Stimulated activated CD8-positive, alpha-beta memory T cell treated with anti-CD3 and anti-CD28 coated beads, Interleukin-4, amount 100 ng/mL, for 4 hours (primary cell): ENCODE measurements at places on chromosomes 6 and 20.

DNA sequence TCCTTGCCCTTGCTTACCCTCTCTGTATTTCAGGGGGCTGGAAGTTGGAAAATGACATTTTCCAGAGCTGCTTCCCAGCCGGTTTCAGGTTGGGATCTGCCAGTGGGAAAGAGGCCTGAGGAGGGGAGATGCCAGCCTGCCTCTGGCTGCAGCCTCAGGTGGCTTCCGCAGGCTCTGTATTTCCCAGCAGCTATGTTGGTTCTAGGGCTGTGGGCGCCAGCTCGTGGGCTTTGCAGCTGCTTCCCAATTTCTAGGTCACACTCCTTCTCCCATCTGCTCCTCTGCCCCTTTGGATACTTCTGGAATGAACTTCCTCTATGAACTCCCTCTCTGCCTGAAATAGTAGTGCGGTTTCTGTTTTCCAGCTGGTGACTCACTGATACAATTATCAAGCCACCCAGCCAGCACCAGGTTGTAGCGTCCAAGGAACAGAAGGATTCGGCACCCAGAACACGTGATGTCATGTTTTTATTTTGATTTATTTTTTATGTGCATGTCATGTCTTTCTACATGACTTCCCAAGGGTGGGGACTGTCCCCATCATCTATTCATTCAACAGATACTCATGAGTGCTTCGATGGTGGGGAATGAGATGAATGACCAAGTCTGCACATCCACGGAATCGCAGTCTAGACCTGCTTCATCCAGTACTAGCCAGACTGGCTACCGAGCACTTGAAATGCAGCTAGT is 38.0 kb downstream of the TGM2 start:
- no peak for DNase-seq

GRCh38 chr20:7087803-7088202 is 320.3 kb downstream of the BMP2 start:
- DNase-seq: no peak

DNA sequence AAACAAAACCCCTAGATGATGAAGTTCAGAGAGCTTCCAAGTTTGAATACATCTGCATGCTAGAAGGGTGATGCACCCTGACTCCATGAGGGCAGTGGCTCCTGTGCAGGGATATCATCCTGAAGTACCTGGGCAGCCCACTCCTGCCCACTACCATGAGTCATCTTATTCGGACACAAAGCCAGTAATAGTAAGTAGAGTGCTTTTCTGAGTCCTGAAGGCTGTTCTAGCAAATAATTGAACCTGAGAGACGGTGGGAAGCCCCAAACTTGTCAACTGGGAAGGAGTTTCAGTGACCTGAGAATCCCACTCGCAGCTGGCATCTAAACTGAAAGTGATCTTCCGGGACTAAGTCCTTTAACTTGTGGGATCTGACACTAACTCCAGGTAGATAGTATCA is 152.9 kb upstream of the COL21A1 start:
- DNase-seq: no peak

GRCh38 chr6:63486196-63486595 is 86.1 kb upstream of the LOC128125822 start:
- no peak for DNase-seq

DNA sequence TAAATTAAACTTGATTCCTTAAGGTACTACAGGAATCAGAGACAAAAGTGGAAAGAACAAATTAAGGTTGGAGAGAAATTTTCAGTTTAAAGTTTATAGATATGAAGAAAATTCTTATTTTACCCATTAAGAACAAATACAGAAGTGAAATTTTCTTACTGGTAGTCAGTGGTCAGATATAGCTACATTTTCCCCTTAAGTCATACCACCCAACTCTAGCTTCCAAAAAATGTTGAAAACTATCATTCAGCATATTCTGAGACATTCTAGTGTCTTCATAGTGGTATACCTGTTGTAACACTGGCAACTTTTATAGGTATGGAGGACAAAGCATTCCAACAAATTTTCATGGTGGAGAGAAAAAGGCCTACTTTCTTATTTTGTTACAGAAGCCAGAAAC is 15.6 kb upstream of the SUMO4 start:
- no peak for DNase-seq

DNA sequence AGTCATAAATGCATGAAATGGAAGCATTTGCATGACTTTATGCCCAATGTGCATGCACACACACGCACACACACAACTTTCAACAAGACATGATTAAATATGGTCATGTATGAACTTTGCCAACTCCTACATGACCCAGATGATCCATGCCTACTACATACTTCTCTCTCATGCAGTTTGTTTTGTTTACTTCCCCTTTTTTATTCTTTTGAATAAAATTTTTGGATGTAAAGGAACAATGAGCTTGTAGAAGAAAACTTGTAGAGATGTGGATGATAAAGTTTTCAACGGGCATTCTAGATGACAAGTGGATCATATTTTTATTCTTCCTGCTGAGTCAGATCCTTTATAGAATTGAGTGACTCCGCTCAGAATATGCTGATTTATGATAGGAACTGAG is 50.8 kb upstream of the AIG1 start:
- DNase-seq: no peak

GRCh38 chr6:21596145-21596948 is 2.8 kb downstream of the SOX4 start:
- DNase-seq: no peak

DNA sequence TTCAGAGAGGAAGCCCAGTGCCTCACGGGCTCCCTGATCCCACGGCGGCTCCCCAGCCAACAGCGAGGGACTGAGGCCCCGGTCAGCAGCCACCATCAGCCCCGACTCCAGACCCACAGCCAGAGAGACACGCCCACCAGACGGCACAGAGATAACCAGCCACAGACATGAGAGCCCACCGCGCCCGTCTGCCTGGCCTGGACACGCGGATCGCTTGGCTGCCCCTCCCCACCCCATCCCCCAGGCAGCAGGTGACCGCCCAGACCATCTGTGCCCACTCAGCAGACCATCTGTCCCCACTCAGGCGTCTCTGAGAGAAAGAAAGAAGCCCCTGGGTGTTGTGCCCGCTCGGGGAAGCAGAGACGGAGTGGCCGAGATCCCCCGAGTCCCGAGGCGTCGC is 55.5 kb upstream of the CHRNA4 start:
- DNase-seq: no peak

GRCh38 chr20:4848041-4848440 is 126.3 kb downstream of the PRND start:
- no peak for DNase-seq

GRCh38 chr6:46340246-46340645 is 151.0 kb downstream of the RCAN2 start:
- no peak for DNase-seq

- no peak for DNase-seq
These were observed 278.8 kb upstream of the IMPG1 start for GRCh38 chr6:76351275-76351674.

GRCh38 chr20:55693641-55694040 is 311.7 kb downstream of the CBLN4 start:
- no peak for DNase-seq

DNA sequence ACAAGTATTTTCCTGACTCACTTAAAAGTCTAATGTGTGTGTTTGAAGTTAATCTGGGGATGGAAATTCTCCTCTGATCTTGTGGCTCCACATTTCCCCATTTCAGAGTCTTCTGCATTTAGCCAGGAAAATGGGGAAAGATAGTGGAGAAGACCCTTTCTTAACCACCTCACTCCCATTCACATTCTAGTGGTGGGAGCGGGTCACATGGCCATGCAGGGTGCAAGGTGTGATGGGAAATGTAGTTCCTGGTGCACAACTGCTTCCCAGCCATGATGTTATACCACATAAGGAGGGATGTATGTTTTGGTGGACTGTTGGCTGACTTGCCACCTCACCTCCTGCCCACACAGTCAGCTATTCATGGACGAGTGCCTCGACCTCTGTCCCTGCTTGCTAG is 61.8 kb downstream of the BANF2 start:
- DNase-seq: no peak

GRCh38 chr6:16278048-16278724 is 39.8 kb downstream of the GMPR start:
- DNase-seq: no peak

- DNase-seq: no peak
These were observed 45.1 kb downstream of the TRERF1 start for GRCh38 chr6:42406306-42407280.

- no peak for DNase-seq
These were observed 62.3 kb downstream of the FKBP5 start for GRCh38 chr6:35626401-35626800.

DNA sequence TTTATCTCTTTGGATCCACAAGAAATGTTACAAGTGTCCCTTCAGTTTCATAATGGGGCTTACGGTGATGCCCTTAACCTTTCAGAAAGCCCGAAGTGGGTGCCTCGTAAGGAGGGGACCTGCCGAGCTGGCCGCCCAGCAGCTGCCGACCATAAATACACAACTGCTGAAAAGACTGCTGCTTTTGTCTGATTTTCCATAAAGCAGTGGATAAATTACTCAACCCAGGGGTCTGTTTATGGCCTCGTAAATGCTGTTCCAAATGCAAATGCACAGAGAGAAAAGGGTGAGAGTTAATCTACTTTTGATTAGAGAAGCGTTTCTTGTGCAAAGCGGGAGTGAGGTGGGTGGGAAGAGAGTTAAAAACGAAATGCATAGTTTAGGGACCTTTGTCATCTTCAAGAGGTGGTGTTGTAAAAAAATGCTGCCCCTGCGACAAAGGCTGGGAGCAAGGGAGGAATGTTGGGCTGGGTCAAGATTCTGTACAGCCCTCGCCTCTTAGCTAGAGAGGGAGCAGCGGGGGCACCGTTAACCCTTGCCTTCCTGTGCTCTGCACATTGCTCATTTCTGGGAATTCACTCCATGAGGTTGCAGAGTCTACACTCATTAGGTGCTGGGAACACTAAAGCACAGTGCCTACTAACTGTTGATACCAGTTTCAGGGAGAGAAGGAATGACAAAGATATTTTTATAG is 112.0 kb upstream of the MTHFD1L start:
- DNase-seq: no peak

- DNase-seq: no peak
These were observed 215.0 kb downstream of the SLC24A3 start for GRCh38 chr20:19427480-19427879.

- no peak for DNase-seq
These were observed 873.7 kb downstream of the KIF16B start for GRCh38 chr20:15699431-15700146.

GRCh38 chr6:152380993-152381898 is 255.9 kb downstream of the SYNE1 start:
- no peak for DNase-seq

GRCh38 chr6:107698146-107698545 is 126.0 kb downstream of the SCML4 start:
- no peak for DNase-seq

DNA sequence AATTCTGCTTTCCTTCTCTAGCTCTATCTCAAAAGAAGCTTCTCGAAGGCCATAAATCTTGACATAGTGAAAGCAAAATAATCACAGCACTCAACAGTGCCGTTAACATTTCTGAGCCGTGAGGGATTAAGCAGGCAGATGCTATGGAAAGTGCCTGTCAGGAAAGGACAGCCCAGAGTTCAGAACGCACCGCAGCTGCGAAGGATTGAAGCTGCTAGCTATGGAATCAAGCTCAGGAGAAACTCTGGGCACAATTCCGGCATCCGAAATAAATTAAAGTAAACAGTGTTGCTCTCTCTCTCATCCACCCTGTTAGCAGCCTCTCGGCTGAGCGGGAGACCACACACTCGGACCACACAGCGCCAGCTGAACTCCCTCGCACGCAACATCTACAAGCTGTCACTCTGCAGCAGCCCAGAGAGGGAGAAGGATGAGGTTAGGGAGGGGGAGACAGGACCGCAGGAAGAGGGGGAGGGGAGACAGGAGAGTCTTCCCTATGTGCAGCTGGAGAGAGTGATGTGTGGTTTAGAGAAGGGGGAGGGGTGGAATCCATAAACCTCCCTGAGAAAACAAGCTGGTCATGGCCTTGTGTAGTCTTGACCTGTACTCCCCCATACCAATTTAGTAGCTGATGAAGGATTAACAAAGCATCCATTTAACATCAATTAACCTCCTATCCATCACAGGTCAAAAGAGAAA is 9.0 kb downstream of the EXOC2 start:
- no peak for DNase-seq

- DNase-seq: no peak
These were observed 68.3 kb upstream of the ASF1A start for GRCh38 chr6:118825661-118826060.

DNA sequence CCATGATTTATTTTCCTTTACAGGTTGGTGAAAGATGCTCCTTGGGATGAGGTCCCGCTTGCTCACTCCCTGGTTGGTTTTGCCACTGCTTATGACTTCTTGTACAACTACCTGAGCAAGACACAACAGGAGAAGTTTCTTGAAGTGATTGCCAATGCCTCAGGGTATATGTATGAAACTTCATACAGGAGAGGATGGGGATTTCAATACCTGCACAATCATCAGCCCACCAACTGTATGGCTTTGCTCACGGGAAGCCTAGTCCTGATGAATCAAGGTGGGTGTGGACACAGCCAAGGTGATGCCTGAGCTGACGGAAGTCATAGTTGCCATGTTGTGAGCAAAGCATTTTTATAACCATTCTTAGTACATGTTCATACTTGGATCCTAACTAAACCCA is 34.6 kb upstream of the CALHM6 start:
- no peak for DNase-seq

GRCh38 chr6:14807971-14808370 is 437.9 kb upstream of the JARID2 start:
- no peak for DNase-seq

- no peak for DNase-seq
These were observed 40.5 kb upstream of the PLN start for GRCh38 chr6:118507636-118508035.

DNA sequence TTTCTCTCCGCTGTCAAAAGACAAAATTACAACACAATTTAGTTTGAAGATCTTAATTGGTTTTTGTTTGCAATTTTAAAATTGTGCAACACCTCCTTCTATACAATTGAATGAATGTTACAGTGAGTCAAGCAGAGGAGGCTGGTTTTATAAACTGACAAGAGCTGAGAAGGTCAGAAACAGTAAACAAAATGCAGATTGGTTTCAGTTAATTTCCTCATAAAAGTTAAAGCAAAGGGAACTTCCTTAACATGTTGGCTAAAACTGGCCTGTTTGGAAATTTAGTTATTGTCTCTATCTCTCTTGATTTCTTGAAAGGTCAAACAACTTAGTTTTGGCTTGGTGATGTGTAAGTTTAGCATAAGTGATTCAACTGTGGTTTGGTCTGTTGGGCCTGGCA is 22.2 kb downstream of the KHDC1L start:
- no peak for DNase-seq

DNA sequence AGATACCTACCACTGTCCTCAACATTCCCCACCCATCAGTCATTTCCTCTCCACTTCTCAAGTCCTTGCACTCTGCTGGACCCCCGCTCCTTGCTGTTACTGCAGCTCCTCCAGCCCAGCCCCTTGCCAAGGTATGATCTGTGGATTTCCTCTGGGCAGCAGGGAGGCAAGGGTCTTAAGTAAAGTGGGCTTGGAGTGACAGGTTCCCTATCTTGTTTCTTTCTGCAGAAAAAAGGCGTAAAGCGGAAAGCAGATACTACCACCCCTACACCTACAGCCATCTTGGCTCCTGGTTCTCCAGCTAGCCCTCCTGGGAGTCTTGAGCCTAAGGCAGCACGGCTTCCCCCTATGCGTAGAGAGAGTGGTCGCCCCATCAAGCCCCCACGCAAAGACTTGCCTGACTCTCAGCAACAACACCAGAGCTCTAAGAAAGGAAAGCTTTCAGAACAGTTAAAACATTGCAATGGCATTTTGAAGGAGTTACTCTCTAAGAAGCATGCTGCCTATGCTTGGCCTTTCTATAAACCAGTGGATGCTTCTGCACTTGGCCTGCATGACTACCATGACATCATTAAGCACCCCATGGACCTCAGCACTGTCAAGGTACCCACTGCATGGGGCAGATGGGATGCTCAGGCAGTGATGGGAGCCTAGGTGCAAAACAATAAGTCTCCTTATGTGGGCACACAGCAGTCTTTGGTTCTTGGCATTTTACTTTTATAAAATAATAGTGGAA is 8.1 kb downstream of the BRD2 start:
- DNase-seq: no peak
